GM12878 (cell line): ENCODE measurements at places on chromosomes 7 and 10.

GRCh38 chr7:97006055-97006815 lies 882 bp downstream of the DLX6 start:
- no peak overlapping the region; the same call in 1 of the 2 replicates for H3K4me3 ChIP-seq
- H3K27me3 ChIP-seq: peaks cover 9% of the 10 kb centered on the region
- H3K36me3 ChIP-seq: no peaks in the 10 kb centered on the region
- DNase-seq: no peak

DNA sequence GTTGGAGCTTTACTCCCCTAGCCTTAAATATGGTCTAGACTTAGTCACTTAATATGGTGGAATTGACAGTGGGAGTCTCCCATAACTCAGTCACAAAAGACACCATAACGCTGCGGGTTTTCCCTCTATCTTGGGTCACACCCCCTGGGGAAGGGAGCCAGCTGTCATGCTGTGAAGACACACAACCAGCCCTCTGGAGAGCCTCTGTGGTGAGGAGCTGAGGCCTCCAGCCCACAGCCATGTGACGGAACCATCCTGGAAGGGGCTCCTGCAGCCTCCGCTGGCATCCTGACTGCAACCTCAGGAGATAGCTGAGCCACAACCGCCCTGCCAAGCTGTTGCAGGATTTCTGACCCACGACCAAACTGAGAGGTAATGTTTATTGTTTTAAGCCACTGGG lies 37.9 kb downstream of the PAXIP1 start:
- H3K4me1 ChIP-seq: no peaks in the 10 kb centered on the region
- H3K36me3 ChIP-seq: peaks cover 34% of the 10 kb centered on the region; the same call in 1 of the 2 replicates
- no peak for DNase-seq
- H3K27me3 ChIP-seq: no peaks in the 10 kb centered on the region
- H3K4me3 ChIP-seq: no peak overlapping the region

DNA sequence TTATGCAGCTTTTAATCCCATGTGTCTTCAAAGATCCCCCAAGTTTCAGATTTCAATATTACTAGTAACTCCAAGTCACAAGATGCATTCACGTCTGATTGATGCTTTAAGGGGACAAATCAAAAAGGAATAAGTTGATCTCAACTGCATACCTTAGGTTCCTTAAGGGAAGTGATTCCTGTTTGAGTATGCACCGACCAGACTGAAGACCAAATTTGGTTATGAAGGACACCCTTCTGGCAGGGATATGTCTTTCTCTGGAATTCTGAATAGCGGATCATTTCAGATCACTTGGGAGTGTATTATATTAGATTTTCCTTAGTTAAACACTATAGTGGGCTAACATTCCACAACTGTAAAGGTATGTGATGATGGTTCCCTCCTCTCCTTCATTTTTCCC lies 4.3 kb downstream of the KIF5B start:
- peak overlapping the region; percentile 26; the same call in 1 of the 2 replicates for H3K4me3 ChIP-seq
- no peak for DNase-seq
- no peaks in the 10 kb centered on the region for H3K36me3 ChIP-seq
- H3K4me1 ChIP-seq: peaks cover 7% of the 10 kb centered on the region

DNA sequence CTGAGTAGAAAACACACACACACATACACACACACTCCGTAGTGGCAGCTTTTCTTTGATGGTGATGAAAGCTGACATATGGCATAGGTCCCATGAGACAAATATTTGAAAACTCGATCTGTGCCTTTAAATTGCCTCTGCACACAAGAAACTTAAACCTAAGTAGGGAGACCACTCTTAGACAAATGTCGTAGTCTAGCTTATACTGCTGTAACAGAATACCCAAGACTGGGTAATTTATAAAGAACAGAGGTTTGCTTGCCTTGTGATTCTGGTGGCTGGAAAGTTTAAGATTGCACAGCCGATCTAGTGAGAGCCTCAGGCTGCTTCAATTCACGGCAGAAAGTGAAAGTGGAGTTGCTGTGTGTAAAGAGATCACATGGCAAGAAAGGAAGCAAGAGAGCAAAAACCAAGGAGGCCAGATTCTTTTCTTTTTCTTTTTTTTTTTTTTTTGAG lies 489.4 kb upstream of the SORCS1 start:
- peak overlapping the region; percentile 62 for H3K4me3 ChIP-seq
- H3K4me1 ChIP-seq: 0 out of 2 replicates have a peak, but pooled peaks cover 6% of the 10 kb centered on the region
- peak overlapping the region; percentile 41 for H3K27ac ChIP-seq
- H3K36me3 ChIP-seq: no peaks in the 10 kb centered on the region

DNA sequence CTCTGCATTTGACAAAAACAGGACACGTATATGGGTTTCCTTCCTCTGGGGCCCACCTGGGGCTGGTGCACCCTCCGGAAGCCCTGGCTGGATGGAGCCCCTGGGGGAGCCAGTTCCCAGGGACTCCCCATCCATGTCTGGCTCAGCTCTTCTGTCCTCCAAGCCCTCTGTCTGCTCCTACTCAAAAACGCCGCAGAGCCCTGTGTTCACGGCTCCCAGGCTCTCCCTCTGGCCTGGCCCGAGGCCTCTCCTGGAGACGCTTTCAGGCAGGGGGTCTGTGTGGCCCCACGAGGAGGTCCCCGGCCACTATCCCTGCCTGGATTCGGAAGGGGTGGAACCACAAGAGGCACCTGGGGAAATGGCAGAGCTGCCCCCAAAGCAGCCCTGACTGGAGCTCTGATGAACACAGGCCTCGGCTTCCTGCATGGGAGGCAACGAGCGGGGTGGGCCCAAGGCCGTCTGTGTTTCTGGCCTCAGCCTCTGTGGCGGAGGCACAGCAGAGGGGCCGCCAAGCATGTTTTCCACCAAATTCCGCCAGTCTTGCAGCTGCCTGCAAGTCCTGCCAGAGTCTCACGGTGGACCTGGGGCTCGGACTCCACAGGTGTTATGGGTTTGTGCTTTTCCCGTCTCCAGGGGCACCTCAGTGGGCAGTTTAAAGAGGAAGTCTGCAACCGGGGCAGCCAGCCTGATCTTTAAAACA lies 22.6 kb upstream of the INPP5A start:
- H3K27ac ChIP-seq: no peak overlapping the region
- H3K4me1 ChIP-seq: no peaks in the 10 kb centered on the region
- no peak for DNase-seq
- no peaks in the 10 kb centered on the region; the same call in 1 of the 2 replicates for H3K27me3 ChIP-seq
- H3K36me3 ChIP-seq: no peaks in the 10 kb centered on the region

DNA sequence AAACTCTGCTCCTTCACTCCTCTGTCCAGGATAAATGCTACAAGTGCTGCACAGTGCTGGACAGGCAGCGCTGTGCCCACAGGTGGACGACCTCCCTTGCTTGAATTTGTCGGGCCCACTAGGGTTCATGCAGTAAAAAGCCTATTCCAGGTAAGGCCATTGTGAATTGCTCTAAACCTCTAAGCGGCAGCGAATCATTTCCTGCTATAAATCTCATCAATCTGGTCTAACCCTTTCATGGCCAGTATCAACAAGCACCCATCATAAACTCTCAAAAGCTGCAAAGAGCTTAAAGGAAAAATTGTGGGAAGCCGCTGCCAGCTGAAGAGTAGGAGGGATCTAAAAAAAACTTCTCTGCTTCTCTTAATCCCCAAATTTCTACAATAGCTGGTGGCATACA lies 134.2 kb downstream of the SLC25A13 start:
- H3K36me3 ChIP-seq: no peaks in the 10 kb centered on the region; the same call in 1 of the 2 replicates
- no peak overlapping the region for H3K4me3 ChIP-seq
- no peak overlapping the region for H3K27ac ChIP-seq
- H3K27me3 ChIP-seq: no peaks in the 10 kb centered on the region
